ENCODE measurements at places on chromosomes 3 and 15.

- DNase-seq: no peak
These were observed 42.1 kb downstream of the IGF1R start for GRCh38 chr15:98690272-98690950.

DNA sequence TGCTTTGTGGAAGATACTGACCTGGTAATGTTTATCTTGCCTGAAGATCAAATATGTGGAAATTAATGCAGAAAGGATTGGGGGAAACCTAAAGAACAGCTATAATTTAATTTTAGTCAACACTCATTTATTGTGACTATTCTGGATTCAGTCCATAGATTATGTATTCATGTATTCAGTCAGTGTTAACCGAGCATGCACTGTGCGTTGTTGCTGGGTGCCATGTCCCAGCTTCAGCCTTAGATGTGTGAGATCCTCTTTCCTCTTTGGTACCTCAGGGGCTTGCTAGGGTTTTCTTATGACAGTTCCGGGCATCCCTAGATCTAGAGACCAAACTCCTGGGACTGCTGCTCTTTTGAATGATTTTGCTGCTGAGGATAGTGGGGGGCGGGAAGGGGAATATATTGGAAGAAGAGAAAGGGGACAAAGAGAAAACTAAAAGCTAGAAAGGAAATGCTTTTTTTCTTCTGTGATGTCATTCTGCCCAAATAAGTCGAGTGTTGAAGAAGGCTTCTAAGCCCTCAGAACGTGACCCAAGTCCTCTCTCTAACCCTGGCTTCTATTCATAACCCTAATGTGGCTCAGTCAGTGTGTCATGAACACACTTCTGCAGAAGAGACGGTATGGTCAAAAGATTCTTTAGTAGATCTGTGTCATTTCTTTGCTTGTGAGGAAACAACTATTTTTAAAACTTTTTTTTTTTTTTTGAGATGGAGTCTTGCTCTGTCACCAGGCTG, 33.5 kb downstream of the STARD9 start:
- DNase-seq: no peak

GRCh38 chr3:34238407-34238806, 440.0 kb downstream of the PDCD6IP start:
- no peak for DNase-seq

- DNase-seq: peak; percentile 18
These were observed 26.8 kb downstream of the KAT2B start for GRCh38 chr3:20066850-20067617.

DNA sequence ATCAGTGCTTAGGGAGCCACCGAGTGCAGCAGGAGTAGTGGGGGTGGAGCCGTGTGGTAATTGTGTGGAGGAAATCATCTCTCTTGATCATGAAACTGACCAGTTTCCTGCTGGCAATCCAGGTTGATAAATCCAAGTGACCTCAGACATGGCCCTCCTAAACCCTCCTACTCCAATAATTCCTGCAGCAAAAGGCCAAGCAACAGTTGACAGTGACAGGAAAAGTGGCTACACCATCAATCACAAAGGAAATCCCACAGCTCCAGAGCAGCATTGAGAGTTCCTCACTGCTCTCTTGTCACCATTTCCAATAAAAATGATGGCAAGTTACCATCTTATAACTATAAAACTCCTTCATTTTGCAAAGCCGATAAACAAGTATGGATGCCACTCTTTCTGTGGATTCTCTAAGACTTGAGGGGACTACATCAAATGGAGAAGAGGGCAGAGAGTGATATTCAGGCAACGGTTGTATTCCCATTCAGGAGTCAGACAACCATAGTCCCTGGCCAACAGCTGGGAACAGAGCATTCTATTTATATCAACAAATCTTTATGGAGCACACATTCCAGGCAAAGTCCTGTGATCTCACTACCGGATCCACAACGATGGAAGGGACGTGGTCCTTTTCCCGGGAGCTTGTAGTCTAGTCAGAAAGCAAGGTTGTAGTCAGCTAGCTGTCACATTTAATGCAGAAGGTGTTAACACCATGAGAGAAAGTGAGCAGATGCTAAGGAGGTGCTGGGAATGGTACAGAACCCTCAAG, 312.5 kb upstream of the CTNNB1 start:
- no peak for DNase-seq

DNA sequence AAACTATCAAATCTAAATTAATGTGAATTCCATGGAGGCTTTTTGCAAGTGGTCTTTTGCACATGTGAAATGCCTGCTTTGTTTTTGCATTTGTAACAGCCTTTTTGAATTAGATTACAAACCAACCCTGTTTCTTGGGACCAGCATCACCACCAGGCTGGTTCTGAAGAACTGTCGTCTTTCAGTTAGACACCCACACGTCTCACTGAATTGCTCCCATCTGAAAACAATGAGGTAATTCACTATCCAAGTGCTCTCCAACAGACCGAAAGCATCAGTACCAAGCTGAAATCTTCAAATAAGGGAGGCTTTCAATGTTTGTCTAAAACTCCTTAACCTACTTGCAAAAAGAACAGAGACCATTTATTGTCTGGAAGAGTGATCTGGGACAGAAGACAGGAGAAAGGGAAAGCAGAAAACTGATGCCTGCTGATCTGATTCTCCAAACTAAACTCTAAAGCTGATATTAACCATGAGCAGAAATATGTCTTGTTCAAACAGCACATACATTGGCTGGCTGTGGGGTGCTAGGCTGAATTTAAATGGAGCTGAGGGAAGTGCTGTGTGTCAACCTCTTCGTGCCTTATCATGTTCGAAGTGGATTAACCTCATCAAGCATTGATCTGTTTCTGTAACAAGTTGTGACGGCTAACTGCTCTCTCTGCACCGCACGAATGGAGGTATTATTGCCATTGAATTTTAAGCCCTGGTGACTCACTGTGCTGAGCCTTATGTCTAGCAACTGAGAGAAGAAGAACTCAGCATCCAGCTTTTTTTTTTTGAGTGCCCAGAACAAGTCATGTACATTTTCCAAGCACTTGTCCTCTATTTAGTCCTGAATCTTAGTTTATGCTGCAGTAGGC, 213.7 kb upstream of the P2RY1 start:
- no peak for DNase-seq

GRCh38 chr15:32919749-32920414, 202.1 kb downstream of the GREM1 start:
- DNase-seq: peak; percentile 99

DNA sequence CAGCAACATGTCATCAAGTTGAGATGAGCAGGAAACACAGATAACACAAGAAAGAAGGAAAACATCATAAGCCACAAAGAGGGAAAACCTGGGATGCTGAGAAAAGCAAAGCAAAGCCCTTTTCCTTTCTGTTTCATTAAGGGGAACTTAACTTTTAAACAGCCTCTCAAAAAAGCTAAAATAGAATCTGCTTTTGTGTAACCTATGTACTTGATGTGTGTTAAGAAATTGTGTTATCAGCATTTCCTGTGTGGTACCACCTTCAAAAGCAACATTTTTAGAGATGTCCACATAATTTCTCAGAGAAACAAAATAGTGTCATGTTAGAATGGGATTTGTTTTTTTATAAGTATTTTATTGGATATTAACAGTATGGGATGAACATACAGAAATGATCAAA, 206.2 kb downstream of the IL20RB start:
- no peak for DNase-seq

- DNase-seq: no peak
These were observed 56.2 kb upstream of the TGFBR2 start for GRCh38 chr3:30550246-30550645.

DNA sequence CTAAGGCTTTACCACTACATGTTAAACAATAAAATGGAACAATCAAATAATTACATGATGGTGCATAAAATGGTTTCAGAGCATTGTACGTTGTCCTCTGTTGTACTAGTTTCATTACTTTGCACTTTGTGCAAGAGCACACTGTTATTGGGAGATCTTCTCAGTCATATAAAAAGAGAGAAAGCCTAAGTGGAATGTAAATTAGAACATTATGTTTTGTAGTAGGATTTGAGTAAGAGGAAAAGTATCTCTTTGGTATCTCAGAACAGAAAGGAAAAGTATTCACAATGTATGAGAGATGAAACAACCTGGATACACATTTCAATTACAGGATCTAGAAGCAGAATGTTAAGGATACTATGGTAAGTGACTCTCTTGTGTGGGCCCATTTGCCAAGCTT, 26.9 kb upstream of the PLSCR2 start:
- no peak for DNase-seq

DNA sequence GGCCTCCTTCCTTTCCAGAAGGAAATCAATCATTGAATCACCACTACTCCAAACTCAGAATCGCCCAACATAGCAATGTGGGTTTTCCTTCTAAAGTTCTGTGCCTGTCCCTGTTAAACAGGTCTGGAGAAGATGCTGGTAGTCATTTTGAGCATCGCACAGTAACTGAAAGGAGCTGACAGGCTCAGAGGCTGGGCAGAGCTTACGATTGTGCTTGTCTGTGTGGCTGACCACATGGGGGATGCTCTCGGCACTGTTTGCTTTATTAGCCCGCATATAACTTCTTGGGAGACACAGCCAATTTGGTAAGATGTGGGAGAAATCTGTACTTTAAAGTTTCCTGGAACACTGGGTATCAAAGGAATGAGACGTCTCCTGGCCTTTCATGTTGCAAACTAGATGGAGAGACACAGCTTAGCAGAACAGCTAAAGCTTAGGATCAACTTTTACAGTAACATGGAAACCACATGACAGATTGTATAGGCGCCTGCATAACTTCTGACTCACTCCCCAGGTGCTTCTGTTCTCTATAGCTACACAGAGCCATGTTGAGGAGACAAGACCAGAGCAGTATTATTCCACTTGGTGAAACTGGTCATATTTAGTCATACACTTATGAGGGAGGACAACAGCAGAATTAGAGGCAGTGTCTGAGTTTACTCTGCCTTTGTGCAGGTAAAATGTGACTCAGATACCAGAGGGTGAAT, 374.1 kb downstream of the RORA start:
- no peak for DNase-seq

- DNase-seq: no peak
These were observed 270.5 kb downstream of the MBNL1 start for GRCh38 chr3:152539191-152539764.

GRCh38 chr3:172919297-172919683, 168.8 kb downstream of the ECT2 start:
- DNase-seq: no peak

DNA sequence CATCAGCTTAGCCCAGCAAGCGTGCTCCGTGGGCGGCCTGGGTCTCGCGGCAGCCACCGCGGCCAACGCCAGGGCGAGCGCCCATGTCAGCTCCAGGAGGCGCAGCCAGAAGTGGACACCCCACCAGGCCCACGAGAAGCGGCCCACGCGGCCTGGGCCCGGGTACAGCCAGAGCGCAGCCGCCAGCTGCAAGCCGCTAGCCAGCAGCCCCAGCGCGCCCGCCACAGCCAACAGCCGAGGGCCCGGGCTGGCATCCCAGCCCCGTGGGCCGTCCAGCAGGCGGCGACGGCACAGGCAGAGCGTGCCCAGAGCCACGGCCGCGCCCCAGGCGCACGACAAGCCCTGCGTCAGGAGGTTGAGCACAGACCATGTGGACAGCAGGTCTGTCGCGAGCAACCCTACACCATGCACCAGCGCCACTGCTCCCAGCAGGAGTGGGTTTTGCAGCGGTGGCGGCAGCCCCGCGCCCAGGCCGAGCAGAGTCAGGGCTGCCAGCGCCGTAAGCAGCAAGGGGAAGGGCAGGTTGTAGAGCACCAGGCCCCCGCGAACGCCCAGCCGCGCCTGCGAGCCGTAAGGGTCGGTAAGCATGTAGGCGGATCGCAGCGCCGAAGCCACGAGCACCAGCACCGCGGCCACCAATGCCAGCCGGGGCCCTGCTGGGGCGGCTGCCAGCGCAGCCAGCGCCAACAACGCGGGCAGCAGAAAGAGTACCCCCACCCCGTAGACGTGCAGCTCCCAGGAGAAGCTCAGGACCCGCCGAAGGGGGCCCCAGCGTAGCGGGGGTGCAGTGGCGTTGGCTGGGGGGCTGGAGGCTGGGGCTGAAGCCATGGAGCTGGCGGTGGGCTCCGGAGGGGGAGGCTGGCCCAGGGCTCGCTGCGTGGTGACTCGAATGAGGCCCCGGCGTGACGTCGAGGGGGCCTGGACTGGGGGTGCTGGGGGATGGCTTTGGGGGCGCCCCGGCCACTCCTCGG, 4.9 kb downstream of the PRRT3 start:
- peak; percentile 79 for DNase-seq

- DNase-seq: no peak
These were observed 201.5 kb downstream of the SOX2 start for GRCh38 chr3:181913254-181913653.

DNA sequence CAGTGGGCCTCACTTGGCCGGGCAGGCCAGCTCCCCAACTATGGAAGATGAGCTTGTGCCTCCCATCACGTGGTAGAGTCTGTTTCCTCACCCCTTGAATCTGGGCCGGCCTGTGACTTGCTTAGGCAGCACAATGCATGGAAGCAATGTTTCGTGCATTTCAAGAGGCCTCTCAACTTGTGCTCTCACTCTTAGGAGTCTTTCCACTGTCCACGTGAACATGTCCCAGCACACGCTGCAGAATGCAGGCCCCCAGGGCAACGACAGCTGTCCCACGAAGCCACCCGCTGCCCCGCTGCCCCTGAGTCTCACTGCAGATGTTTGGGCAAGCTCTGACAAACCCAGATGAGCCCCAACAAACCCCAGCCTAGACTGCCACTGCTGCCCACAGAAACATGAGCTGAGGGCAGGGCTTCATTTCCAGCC, 27.2 kb upstream of the SLC41A3 start:
- DNase-seq: no peak

DNA sequence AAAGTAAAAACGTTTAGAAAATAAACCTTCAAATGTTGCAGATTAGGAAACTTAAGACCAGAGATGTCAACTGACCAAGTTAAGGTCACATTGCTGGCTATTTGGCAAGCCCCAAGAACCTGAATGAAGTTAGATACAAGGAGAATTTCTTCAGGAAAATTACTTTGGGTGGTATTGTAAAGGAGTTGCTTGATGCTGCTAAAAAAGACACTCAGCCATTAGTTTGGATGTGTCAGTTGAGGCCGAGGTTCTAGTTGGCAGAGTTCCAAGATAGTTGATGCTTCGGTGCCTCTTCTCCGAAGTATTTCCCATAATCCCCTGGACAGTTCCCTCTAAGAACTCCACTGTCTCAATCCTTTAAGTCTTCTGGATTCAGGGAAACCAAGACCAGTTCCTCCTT, 24.3 kb downstream of the SIAH2 start:
- DNase-seq: peak; percentile 54

- peak; percentile 87 for DNase-seq
These were observed 1.4 kb upstream of the WNT5A start for GRCh38 chr3:55488398-55489055.

DNA sequence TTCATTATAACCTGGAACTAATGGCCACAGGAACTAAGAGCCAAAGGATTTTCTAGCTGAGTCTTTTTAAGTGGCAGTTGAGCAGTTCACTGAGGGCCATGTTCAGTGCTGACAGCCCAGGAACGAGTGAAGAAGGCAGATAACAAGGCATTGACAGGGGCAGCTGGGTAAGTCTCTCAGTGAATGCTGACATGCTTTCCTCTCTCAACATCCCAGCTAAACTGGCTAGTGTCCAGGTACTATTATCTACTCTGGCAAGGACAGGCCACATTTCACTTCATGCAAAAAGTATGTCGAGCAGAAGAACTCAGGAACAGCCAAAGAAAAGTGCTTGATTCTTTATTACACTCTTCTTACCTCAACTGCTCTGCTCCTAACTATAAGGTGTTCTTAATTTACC, 515.9 kb downstream of the NLGN1 start:
- peak; percentile 33 for DNase-seq

All from cardiac fibroblast (primary cell).